ENCODE measurements at places on chromosomes 4 and X. TPM values are rescaled to one million over a fixed set of nuclear protein-coding genes. Genes with fewer than 3 reads are reported as not detected.

DNA sequence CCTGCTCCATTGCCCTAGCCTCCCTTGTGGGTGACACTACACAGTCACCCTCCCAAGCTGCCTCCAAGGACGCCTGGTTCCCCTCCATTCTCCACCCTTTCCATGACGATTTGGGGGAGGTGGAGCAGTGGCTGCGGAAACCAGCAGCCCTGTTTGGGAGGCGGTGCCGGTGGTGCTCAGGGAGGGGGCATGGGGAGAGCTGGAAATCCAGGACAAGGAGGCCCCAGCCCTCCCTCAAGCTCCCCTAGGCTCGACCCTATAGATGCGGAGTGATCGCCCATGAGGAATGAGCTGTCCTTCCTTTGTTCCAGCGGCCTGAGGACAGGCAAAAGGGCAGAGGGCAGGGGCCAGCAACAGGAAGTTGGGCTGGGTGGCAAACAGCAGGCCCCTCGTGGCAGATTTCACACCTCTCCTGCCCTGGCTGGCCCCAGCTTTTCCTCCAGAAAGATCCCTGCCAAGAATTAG is 3.6 kb upstream of the RENBP start:
- no peak overlapping the region for H3K4me3 ChIP-seq
- H3K27ac ChIP-seq = no peak overlapping the region
- no peaks in the 10 kb centered on the region for H3K27me3 ChIP-seq
- H3K36me3 ChIP-seq = peaks cover 23% of the 10 kb centered on the region

DNA sequence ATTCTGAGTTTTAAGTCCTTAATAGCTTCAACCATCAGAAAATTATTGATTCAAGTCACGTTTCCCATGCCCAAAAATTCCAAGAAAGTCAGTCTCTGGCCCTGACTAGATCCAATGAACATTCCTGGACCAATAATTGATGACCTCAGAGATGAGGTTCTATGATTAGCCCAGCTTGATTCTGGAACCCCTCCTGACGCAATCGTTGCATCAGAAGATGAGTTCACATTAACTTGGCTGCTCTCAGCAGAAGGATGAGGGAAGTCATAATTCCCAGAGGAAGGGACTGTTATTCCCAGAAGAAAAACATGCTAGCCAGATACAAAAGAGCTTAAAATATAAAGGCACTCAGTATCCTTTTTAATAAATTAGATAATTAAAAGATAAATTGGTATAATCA is 34.3 kb upstream of the CPEB2 start:
- no peaks in the 10 kb centered on the region for H3K4me1 ChIP-seq
- H3K27me3 ChIP-seq = peaks cover 62% of the 10 kb centered on the region
- DNase-seq = no peak
- no peak overlapping the region for H3K4me3 ChIP-seq

DNA sequence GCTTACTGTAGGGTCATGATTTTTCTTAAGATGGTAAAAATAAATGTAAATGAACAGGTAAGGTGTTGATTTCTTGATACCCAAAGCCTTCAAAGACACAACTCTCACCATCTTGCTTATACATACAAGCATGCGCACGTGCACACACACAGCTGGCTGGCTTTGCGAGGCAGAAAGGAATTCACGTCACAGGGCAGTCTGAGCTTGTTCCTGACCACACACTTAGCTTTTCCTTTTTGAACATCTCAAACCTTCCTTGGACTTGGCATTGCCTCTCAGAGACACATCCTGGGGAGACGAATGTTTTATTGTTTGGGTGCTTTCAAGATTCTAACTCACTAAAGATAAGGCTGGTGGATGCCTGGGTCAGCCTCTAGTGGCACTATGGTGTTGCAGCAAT is 175.0 kb downstream of the NHS start:
- H3K36me3 ChIP-seq = no peaks in the 10 kb centered on the region
- H3K4me1 ChIP-seq = peaks cover 29% of the 10 kb centered on the region
- DNase-seq = no peak
- no peak overlapping the region for H3K4me3 ChIP-seq
- H3K27ac ChIP-seq = no peak overlapping the region
- H3K27me3 ChIP-seq = no peaks in the 10 kb centered on the region

DNA sequence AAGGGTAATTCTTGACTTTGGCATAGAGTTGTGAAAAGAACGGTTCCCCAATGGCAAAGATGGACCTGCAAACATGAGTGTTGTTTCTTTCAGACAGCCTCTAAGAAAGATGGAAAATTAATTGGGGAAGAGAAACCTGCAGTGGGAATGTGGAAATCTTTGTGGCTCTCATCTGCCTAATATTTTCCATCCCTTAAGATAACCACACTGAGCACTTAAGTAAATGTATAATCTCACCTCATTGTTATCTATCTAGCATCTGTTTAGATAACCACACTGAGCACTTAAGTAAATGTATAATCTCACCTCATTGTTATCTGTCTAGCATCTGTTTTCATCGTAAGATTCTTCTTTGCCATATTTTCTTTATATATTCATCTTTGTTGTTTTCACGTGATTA is 149.3 kb downstream of the NWD2 start:
- H3K27me3 ChIP-seq = peaks cover 3% of the 10 kb centered on the region
- no peak for DNase-seq
- H3K27ac ChIP-seq = no peak overlapping the region
- no peaks in the 10 kb centered on the region for H3K4me1 ChIP-seq
- H3K4me3 ChIP-seq = no peak overlapping the region
- H3K36me3 ChIP-seq = no peaks in the 10 kb centered on the region

GRCh38 chrX:151359931-151360871 is 36.8 kb upstream of the VMA21 start:
- H3K27me3 ChIP-seq = peaks cover 8% of the 10 kb centered on the region
- H3K27ac ChIP-seq = no peak overlapping the region
- H3K4me1 ChIP-seq = no peaks in the 10 kb centered on the region
- H3K4me3 ChIP-seq = no peak overlapping the region
- no peak for DNase-seq

DNA sequence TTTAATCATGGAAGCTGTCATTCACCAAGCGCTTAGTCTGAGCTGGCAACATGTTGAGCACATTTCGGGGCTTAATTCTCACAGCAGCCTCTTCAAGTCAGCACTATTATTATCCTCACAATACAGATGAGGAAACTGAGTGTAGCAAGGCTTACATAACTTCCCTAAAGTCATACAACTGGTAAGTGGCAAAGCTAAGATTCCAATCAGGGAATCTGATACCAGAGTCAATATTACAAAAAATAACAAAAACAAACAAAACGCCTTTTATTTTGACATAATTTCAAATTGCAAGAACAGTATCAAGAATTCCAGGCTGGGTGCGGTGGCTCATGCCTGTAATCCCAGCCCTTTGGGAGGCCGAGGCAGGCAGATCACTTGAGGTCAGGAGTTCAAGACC is 120.4 kb upstream of the DUSP21 start:
- H3K27ac ChIP-seq = no peak overlapping the region
- H3K4me3 ChIP-seq = no peak overlapping the region
- H3K4me1 ChIP-seq = no peaks in the 10 kb centered on the region
- no peaks in the 10 kb centered on the region for H3K27me3 ChIP-seq

DNA sequence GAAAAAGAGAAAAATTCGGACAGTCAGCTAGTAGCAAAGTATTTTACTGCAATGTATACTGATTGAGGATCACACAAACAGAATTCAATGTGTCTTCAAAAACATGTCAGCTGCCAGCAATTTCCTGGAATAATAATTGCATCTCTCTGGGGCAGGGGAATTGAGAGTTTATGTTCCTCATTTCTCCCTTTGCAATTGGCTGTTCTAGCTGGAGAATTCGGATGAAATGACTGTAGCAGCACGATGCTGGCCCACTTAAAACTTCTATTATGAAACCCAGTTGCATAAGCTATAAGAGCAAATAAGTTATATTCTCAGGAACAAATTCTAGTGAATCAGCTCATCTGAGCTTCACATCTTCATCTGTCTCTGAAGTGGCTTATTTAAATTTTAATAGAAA is 99.9 kb upstream of the CPEB2 start:
- no peak for DNase-seq
- H3K27me3 ChIP-seq = peaks cover 50% of the 10 kb centered on the region
- H3K4me1 ChIP-seq = no peaks in the 10 kb centered on the region

The CSN1S1 gene
- total RNA-seq = not detected

The CHM gene
- total RNA-seq = 62.2 TPM

Data from osteocyte (in vitro differentiated cells).